ENCODE measurements at places on chromosomes 7 and 10. TPM values are rescaled to one million over a fixed set of nuclear protein-coding genes. Genes with fewer than 3 reads are reported as not detected.
A peak's percentile ranks its signal among the peaks of the same experiment; 100 is the strongest.

GRCh38 chr7:91892099-91892705 lies 11.7 kb upstream of the MTERF1 start:
- no peak overlapping the region for H3K4me3 ChIP-seq
- H3K27me3 ChIP-seq: peaks cover 6% of the 10 kb centered on the region
- DNase-seq: no peak
- no peaks in the 10 kb centered on the region for H3K36me3 ChIP-seq

- peaks cover 18% of the 10 kb centered on the region for H3K4me1 ChIP-seq
- H3K27ac ChIP-seq: peak overlapping the region; percentile 77
- peak overlapping the region; percentile 71 for H3K4me3 ChIP-seq
- peaks cover 9% of the 10 kb centered on the region for H3K36me3 ChIP-seq
Observed at GRCh38 chr7:151117565-151117964, 31.3 kb downstream of the AGAP3 start.

The RBP3 gene
- total RNA-seq: not detected

DNA sequence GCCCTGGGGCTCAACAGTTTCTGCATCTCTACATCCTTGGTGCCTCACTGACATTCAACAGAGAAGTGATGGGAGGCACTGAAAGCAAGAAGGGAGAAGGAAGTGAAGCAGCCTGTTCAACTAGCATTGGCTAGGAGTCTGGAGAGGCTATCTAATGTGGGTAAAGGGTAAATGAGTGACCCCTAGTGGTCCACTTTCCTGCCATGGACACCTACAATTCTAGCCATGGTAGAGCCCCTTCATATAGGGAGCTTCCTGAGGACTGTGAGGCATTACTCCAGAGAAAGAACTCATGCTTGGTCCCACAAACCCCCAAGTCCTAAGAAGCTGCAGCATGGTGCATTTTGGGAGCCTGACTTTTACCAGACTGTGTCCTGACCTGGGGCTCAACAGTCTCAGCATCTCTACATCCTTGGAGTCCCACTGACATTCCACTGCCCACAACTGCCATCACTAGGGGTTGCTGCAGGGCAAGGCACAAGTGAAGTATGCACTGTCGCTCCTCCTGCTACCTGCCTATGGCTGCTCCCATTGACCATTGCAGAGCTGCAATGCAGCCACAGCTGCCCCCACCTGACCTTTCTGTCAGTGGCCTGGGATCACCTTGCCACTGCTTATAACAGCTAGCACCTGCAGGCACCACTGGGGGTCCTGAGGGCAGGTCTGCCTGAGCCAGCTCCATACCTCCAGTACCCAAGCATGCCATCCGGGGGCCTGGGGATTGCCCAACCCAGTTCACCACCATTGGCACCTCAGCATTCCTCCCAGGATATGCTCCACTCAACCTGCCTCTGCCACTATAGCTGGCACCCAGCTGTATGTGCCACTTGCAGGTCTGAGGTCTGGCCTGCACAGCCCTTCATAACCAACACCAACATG lies 44.1 kb upstream of the CDK6 start:
- peak overlapping the region; percentile 41 for H3K27ac ChIP-seq
- peaks cover 2% of the 10 kb centered on the region for H3K27me3 ChIP-seq
- no peak overlapping the region for H3K4me3 ChIP-seq
- peaks cover 21% of the 10 kb centered on the region for H3K36me3 ChIP-seq
- peaks cover 34% of the 10 kb centered on the region for H3K4me1 ChIP-seq

GRCh38 chr10:51029172-51029641 lies 45.1 kb upstream of the PRKG1 start:
- no peaks in the 10 kb centered on the region for H3K4me1 ChIP-seq
- no peak overlapping the region for H3K4me3 ChIP-seq
- H3K36me3 ChIP-seq: no peaks in the 10 kb centered on the region
- H3K27ac ChIP-seq: no peak overlapping the region
- DNase-seq: no peak
- H3K27me3 ChIP-seq: no peaks in the 10 kb centered on the region

The GBX1 gene
- not detected for total RNA-seq

The EVX1 gene
- not detected for total RNA-seq

The KCND2 gene
- not detected for total RNA-seq

GRCh38 chr10:74453169-74453568 lies 302.1 kb downstream of the ADK start:
- H3K27me3 ChIP-seq: no peaks in the 10 kb centered on the region
- peaks cover 12% of the 10 kb centered on the region for H3K36me3 ChIP-seq
- no peak overlapping the region for H3K4me3 ChIP-seq

DNA sequence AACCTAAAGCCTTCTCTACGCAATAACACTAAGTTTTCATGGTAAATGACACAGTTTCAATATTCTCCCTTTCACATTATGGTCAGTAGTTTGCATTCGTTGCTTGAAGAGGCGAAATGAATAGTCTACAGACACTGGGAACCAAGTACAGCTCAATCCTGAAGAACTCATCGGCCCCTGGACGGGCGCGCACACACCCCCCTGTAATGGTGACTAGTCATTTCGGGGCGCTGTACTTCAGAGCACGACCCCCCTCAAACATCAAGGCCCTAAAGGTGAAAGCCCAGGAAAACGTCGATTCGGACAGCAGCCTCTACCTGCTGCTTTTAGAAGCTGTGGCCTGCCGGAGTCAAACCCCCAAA lies 1.0 kb downstream of the NT5C2 start:
- peak overlapping the region; percentile 99 for H3K4me3 ChIP-seq
- DNase-seq: no peak
- H3K27ac ChIP-seq: peak overlapping the region; percentile 97
- peaks cover 41% of the 10 kb centered on the region for H3K4me1 ChIP-seq
- H3K27me3 ChIP-seq: no peaks in the 10 kb centered on the region
- H3K36me3 ChIP-seq: peaks cover 28% of the 10 kb centered on the region

The PLXDC2 gene
- total RNA-seq: not detected

The HGF gene
- not detected for total RNA-seq

GRCh38 chr10:132544744-132545658 lies 7.4 kb downstream of the INPP5A start:
- peak overlapping the region; percentile 64 for H3K27ac ChIP-seq
- peaks cover 43% of the 10 kb centered on the region for H3K4me1 ChIP-seq
- peaks cover 3% of the 10 kb centered on the region for H3K27me3 ChIP-seq
- DNase-seq: no peak
- peak overlapping the region; percentile 59 for H3K4me3 ChIP-seq

The SEC23IP gene
- total RNA-seq: 69.3 TPM

- no peaks in the 10 kb centered on the region for H3K27me3 ChIP-seq
- H3K4me3 ChIP-seq: peak overlapping the region; percentile 85
- no peaks in the 10 kb centered on the region for H3K36me3 ChIP-seq
- no peak for DNase-seq
- H3K27ac ChIP-seq: peak overlapping the region; percentile 65
Observed at GRCh38 chr7:1137517-1138167, 22.4 kb downstream of the ZFAND2A start.

The CYP3A4 gene
- not detected for total RNA-seq

The PRSS37 gene
- not detected for total RNA-seq

DNA sequence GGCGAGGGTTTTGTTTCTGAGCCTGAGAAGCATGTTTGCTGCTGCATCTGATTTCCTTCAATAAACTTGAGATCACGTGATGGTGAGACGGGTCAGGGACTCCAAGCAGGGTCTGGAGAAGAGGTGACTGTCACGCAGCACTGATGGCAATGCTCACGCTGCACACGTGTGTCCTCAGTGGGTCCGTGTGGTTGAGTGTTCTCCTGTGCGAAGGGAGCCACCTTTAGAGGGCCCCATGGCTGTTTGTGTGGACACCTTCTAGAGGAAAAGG lies 100.4 kb downstream of the WDR37 start:
- H3K36me3 ChIP-seq: no peaks in the 10 kb centered on the region
- no peak for DNase-seq
- H3K27me3 ChIP-seq: peaks cover 1% of the 10 kb centered on the region

- no peak overlapping the region for H3K4me3 ChIP-seq
- no peak for DNase-seq
- H3K27me3 ChIP-seq: no peaks in the 10 kb centered on the region
- H3K36me3 ChIP-seq: peaks cover 58% of the 10 kb centered on the region
Observed at GRCh38 chr10:12191715-12192114, 4.0 kb downstream of the NUDT5 start.

DNA sequence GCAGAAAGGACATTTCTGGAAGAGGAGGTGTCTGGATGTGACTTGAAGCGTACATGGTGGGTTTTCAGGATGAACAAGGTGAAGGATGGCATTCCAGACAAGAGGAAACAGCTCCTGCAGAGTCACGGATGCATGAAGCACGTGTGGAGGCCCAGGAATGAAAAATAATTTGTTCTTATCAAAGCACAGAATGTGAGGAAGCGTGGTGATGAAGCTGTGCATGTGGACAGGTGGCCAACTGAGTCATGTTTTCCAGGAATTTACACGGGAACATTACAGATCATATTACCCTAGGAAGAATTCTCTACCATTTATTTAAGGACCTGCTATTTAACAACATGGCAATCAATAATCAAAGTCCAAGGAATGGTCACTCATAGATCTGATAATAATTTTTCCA lies 413.2 kb upstream of the KLF6 start:
- H3K27ac ChIP-seq: no peak overlapping the region
- no peaks in the 10 kb centered on the region for H3K36me3 ChIP-seq
- H3K4me1 ChIP-seq: no peaks in the 10 kb centered on the region

The ZNF365 gene
- total RNA-seq: 0.23 TPM

DNA sequence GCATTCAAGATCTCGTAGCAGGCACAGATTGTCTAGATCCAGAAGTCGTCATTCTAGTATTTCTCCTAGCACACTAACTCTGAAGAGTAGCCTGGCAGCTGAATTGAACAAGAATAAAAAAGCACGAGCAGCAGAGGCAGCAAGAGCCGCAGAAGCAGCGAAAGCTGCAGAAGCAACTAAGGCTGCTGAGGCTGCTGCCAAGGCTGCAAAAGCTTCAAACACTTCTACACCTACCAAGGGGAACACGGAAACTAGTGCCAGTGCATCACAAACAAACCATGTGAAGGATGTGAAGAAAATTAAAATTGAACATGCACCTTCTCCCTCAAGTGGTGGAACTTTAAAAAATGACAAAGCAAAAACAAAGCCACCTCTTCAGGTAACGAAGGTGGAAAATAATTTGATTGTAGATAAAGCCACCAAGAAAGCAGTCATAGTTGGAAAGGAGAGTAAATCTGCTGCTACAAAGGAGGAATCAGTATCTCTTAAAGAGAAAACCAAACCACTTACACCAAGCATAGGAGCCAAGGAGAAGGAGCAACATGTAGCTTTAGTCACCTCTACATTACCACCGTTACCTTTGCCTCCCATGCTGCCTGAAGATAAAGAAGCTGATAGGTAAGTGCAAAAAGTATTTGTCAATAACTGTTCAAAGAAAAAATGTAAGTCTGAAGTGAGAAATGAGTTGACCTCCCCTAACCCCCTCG lies 37.7 kb downstream of the CDK13 start:
- no peak overlapping the region for H3K27ac ChIP-seq
- H3K27me3 ChIP-seq: no peaks in the 10 kb centered on the region
- H3K4me3 ChIP-seq: no peak overlapping the region
- H3K36me3 ChIP-seq: peaks cover 21% of the 10 kb centered on the region

The DEPP1 gene
- 1.2 TPM for total RNA-seq

DNA sequence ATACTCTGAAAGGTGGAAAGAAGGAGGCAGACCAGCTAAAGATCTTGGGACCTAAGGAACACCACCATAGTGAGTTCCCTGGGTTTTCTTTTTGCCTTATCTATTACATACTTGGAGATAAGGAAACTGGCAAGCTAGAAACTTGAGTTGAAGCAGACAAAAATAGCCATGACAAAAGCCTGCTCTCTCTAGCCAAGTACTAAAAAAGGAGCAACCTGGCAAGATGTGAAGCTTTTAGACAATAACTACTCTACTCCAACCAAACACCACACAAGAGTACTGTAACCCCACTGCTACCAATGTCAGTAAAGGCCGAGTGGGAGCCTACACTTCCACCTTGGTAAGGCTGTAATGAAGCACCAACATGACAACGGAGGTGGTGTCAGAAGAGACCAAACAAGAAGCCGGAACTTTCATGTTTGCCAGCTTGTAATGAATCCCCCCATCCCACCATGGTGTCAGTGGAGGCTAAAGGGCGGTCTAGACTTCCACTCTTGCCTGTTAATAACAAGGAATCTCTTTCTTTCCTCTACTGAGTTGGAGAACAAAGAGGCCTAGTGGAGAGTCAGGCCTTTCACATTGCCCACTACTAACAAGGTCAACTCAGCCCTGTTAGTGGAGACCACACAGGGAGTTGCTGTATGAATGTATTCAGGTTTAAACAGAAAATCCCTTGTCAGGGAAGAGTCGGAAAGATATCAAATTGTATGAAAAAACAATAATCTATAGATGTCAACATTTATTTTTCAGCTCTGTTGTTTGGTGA lies 55.8 kb upstream of the DYNC1I1 start:
- H3K4me1 ChIP-seq: no peaks in the 10 kb centered on the region
- H3K27me3 ChIP-seq: no peaks in the 10 kb centered on the region
- H3K27ac ChIP-seq: no peak overlapping the region

- no peak for DNase-seq
- H3K4me3 ChIP-seq: no peak overlapping the region
- peaks cover 18% of the 10 kb centered on the region for H3K4me1 ChIP-seq
Observed at GRCh38 chr7:134611611-134612151, 35.0 kb upstream of the BPGM start.

DNA sequence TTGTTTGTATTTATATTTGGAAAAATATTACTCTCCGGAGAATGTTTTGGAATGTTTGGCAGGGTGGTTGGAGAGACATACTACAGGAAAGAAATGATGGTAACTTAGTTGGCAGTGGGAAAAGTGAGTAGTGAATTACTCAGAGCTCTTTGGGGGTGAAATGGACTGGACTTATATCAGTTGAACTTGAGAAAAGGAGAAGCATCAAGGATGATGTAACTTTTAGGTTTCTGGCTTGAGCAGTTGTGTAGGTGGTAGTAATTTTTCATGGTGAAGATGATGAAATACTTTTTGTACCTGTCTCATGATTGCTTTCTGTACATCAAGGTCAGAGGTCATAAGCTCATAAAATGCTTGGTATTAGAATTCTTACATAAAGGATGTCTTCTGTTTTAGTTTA lies 617.2 kb downstream of the AUTS2 start:
- DNase-seq: no peak
- no peaks in the 10 kb centered on the region for H3K36me3 ChIP-seq
- H3K4me3 ChIP-seq: no peak overlapping the region
- H3K27ac ChIP-seq: no peak overlapping the region

The SYCE1 gene
- not detected for total RNA-seq

DNA sequence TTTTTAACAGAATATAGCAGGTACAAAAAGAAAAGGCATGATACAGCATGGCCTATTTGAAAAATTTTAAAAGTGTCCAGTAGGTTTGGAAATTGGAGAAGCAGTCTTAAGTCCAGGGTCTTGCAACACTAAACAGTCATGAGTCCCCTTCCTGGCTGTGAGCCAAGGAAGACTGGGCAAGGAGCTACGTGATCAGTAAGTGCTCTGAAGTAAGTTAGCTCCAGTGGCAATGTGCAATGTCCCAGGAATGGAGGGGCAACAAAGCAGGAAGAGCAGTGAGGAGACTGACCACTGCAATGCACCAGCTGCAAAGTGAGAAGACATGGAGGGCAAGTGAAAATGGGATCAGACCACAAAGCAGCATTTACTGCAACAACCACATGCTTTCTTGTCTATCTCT lies 72.9 kb upstream of the GRID1 start:
- no peaks in the 10 kb centered on the region for H3K27me3 ChIP-seq
- H3K27ac ChIP-seq: peak overlapping the region; percentile 15
- peaks cover 67% of the 10 kb centered on the region for H3K36me3 ChIP-seq
- no peak overlapping the region for H3K4me3 ChIP-seq

The ASAH2 gene
- total RNA-seq: 3.6 TPM
